Diencephalon (tissue), 1 donor: ENCODE measurements at places on chromosomes 12 and 14. TPM values are rescaled to one million over a fixed set of nuclear protein-coding genes. Genes with fewer than 3 reads are reported as not detected.

Gene AQP6
- total RNA-seq = 0.46 TPM

Gene RAD51AP1
- 7.8 TPM for total RNA-seq

Gene REP15
- 1.6 TPM for total RNA-seq

Gene MCRS1
- total RNA-seq = 37.8 TPM

Gene GLT1D1
- total RNA-seq = 24.9 TPM

Gene CRACR2A
- 0.92 TPM for total RNA-seq

Gene CCDC177
- 5.3 TPM for total RNA-seq

Gene LRP1-AS
- not detected for total RNA-seq

Gene BEST3
- total RNA-seq = 11.5 TPM

Gene ANKRD33
- not detected for total RNA-seq

Gene SDR9C7
- 0.23 TPM for total RNA-seq

Gene GUCY2C
- not detected for total RNA-seq

Gene TXNDC16
- total RNA-seq = 50.5 TPM

Gene IL31
- not detected for total RNA-seq

Gene TMPRSS12
- total RNA-seq = not detected

Gene KRT6C
- total RNA-seq = not detected

Gene CMA1
- total RNA-seq = not detected

Gene NR1H4
- total RNA-seq = 1.2 TPM

Gene KLHL42
- total RNA-seq = 116 TPM

Gene SPPL3
- 69.9 TPM for total RNA-seq

Gene CLEC2A
- not detected for total RNA-seq

Gene OR6C75
- not detected for total RNA-seq

Gene GPRC5D
- not detected for total RNA-seq

Gene CALM1
- total RNA-seq = 1,218 TPM

Gene NRDE2
- total RNA-seq = 14.8 TPM

Gene OR4K13
- total RNA-seq = not detected

Gene SLC5A8
- 0.46 TPM for total RNA-seq

Gene GLT8D2
- 11.5 TPM for total RNA-seq

Gene DTX1
- total RNA-seq = 34.8 TPM

Gene TC2N
- 25.1 TPM for total RNA-seq

Gene TRIM9
- total RNA-seq = 61.4 TPM

Gene ACIN1
- total RNA-seq = 91.8 TPM

Gene EML1
- 38.5 TPM for total RNA-seq

Gene CIDEB
- 2.8 TPM for total RNA-seq

Gene FZD10
- total RNA-seq = 2.5 TPM

Gene KRT3
- total RNA-seq = 0.23 TPM

Gene CYP46A1
- total RNA-seq = 19.6 TPM

Gene TCL1B
- total RNA-seq = not detected

Gene HOXC12
- not detected for total RNA-seq

Gene SUOX
- total RNA-seq = 13.4 TPM

Gene KRT81
- total RNA-seq = 0.23 TPM
